ENCODE measurements at places on chromosomes 16 and 17.

DNA sequence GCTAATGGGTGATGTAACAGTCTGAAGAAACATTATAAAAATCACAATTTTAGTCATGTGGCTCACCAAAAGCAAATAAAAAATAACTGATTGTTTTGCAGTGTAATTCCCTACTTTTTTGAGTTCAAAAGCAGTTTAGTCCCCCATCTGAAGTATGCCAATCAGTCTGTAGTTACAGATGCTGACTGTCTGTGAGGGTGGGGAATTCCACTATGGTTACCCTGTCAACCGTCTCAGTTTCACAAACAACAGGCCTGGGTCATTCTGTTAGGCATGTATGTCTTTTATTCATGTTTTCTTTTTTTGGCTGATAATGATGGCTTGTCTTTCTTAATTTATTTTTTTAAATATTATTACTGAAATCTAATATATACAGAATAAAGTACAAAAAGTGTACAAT lies 69.3 kb downstream of the STXBP4 start:
- no peak for DNase-seq

DNA sequence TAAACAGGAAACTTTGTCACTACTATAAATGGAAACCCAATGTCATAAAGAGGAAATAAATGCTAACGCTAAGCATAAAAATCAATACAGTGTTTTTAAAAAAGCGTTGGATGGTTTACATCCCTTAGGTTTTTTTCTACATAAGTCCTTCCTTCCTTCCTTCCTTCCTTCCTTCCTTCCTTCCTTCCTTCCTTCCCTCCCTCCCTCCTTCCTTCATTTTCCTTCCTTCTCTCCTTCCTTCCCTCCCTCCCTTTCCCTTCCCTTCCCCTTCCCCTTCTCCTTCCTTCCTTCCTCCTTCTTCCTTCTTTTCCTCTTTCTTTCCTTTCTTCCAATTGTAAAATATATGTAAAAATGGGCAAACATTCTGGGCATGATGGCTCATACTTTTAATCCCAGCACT lies 108.3 kb downstream of the HAPSTR1 start:
- no peak for DNase-seq

- DNase-seq, result no peak
These were observed 23.1 kb downstream of the STAT5A start for GRCh38 chr17:42311240-42312034.

GRCh38 chr16:17331991-17332390 lies 138.8 kb downstream of the XYLT1 start:
- DNase-seq, result no peak

- no peak for DNase-seq
These were observed 17.8 kb downstream of the SERPINF1 start for GRCh38 chr17:1779571-1780131.

DNA sequence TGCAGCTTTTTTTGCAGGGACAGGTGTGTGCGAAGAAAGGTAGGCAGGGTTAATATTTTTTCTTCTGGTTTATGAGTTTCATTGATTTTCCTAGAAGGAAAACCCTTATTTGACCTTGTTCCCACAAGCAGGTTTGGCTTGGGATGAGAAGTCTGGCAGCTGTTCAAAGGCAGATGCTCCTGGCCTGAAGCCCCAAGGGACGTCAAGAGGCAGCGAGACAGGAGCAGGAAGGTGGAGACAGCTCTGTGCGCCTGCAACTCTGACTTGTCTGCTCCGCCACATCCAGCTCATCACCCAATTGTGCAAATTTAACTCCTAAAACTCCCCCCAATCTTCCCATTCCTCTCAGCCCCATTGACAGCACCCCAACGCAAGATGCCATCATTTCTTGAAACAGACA lies 136.8 kb upstream of the XYLT1 start:
- DNase-seq, result no peak

GRCh38 chr16:84544031-84544773 lies 39.7 kb upstream of the MEAK7 start:
- DNase-seq, result peak; percentile 55

DNA sequence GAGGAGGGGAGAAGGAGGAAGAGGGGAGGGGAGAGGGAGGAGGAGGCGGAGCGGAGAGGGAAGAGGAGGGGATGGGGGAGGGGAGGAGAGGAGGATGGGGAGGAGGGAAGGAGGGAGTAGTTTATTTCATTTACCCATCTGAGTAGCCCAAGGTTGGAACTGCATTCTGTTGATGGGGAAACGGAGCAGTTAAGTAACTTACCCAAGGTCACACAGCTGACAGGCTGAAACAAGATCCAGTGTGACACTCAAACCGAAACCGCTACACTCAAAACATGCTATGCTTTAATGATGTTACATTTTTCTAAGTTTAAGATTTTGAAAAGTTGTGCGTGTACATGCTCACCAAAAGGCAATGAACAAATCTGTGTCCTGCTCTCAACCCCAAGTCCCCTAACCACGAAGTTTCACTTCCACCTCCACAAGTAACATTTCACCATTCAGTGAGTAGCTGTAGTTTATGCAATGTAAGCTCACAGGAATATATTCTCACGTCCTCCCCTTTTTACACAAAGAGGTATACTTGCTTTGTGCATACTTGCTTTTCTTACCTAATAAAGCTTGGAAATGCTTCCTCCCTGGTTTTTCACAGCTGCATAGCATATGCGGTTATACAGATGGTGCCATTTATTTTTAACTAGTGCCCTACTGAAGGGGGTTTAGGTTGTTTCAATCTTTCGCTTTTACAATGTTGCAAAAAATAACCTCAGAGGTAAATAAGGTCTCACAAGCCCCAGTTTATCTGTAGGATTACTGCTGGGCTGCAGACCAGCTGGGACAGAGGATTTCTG lies 275.3 kb downstream of the PARN start:
- DNase-seq, result no peak

DNA sequence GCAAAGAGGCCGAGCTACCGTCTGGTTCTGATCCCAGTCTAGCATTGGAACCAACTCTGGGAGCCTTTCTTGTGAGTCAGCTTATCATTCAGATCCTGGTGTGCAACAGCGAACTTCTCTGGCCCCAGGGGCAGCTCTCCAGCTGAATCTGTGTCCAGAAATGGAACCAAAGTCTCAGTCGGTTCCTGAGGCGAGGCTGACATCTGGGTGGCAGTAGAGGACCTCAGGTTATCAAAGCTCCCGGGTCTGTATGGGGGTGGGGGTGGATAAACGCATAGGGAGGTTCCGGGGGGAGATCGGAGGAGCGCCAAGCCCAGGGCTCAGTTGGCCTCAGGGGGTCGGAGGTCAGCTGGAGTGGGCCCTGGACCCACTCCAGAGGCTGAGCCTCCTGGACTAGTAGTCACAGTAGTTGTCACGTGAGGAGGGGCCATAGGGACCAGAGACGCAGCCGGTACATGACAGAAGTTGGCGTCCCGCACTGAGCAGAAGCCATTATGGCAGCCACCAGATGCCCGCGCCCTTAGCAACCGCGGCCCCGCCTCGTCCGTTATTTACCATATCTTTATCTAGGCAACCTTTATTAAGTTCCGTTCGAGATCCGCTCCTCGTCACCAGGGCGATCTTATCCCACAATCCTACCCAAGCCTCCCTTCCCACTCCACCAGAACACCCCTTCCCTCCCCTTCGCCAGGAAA lies 12.9 kb downstream of the RDM1 start:
- DNase-seq, result no peak

- no peak for DNase-seq
These were observed 70.9 kb downstream of the SEC14L1 start for GRCh38 chr17:77211681-77212080.

DNA sequence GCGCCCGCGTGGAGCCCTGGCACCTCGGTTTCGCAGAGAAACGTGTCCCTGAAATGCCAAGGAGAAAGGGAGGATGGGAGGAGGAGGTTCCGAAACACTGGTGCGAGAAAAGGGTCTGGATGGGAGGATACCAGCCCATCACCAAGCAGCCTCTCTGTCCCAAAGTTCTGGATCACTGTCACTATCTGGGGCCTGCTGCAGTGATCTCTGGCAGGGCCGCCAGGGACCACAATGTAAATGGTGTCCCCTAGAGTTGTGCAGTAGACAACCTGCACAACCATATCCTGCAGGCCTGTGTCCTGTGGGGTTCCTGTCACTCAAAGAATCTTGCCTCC lies 229.3 kb downstream of the C16orf78 start:
- DNase-seq, result no peak

DNA sequence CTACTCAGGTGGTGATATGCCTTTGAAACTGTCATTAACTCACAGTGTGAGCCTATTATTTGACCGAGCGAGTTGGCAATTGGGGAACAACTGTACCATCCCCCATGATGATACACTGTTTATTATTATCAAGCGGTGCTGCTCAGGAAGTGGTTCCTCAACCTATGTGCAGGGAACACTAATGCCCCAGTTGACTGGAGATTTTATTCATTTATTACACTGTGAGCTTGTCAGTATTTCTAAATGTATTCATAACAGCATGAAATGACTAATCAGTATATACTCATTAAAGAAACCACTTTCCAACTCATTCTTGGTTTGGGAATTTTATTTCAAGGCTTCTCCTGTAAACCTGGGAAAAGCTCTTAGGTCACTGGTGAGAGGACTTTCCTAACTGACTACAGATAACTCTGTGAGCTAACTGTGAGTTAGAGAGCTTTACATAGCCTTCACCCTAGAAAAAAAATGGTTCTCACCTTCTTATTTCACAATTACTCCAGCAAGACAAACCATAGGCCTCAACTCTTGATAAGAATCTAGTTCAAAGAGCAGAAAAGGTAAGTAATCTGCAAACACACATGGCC lies 42.4 kb downstream of the NXPH3 start:
- no peak for DNase-seq

- no peak for DNase-seq
These were observed 5.1 kb downstream of the CACNG5 start for GRCh38 chr17:66840061-66840460.

- no peak for DNase-seq
These were observed 293.8 kb downstream of the HS3ST3B1 start for GRCh38 chr17:14594690-14595089.

GRCh38 chr17:72510351-72511016 lies 389.7 kb downstream of the SOX9 start:
- DNase-seq, result no peak

DNA sequence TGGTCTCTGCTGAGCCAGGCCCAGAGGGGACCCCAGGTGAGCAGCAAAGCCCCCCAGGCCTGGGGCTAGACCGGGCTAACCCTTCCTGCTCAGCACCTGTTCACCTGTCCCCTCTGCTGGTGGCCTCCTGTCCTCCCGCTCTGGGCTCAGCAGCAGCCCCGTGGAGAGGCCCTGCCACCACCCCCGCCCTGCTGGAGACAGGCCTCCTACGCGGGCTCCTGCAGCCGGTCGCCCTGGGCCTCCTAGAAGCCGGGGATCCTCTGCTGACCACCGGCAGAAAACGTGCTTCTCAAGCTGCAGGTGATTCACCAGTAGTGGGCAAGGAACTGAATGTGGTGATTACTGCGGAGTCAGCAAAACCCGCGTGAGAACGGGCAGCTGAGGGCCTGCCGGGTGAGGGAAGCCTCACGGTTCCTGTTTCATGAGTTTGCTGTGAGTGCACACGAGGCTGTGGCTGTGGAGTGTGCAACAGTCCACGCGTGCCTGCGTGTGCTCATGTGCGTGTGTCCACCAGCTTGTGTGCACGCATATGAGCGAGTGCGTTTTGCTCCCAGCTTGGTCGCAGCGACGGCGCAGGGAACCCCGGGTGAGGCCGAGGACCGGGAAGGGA lies 792 bp downstream of the SECTM1 start:
- DNase-seq, result no peak

GRCh38 chr17:29582772-29583171 lies 6.7 kb downstream of the GIT1 start:
- DNase-seq, result no peak

- peak; percentile 63 for DNase-seq
These were observed 34.3 kb downstream of the NLRC5 start for GRCh38 chr16:57023541-57024249.

GRCh38 chr17:35920229-35920628 lies 10.3 kb downstream of the RDM1 start:
- no peak for DNase-seq

DNA sequence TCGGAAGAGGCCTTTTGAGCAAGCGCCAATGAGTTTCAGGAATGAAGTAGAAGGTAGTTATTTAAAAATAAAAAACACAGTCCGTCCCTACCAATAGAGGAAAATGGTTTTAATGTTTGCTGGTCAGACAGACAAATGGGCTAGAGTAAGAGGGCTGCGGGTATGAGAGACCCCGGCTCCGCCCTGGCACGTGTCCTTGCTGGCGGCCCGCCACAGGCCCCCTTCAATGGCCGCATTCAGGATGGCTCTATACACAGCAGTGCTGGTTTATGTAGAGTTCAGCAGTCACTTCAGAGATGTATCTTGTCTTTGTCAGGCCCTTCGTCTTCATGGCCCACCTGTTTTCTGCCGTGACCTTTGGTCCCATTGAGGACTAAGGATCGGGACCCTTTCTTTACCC lies 87.3 kb downstream of the CRISPLD2 start:
- no peak for DNase-seq

GRCh38 chr17:77153472-77153871 lies 12.7 kb downstream of the SEC14L1 start:
- DNase-seq, result no peak

DNA sequence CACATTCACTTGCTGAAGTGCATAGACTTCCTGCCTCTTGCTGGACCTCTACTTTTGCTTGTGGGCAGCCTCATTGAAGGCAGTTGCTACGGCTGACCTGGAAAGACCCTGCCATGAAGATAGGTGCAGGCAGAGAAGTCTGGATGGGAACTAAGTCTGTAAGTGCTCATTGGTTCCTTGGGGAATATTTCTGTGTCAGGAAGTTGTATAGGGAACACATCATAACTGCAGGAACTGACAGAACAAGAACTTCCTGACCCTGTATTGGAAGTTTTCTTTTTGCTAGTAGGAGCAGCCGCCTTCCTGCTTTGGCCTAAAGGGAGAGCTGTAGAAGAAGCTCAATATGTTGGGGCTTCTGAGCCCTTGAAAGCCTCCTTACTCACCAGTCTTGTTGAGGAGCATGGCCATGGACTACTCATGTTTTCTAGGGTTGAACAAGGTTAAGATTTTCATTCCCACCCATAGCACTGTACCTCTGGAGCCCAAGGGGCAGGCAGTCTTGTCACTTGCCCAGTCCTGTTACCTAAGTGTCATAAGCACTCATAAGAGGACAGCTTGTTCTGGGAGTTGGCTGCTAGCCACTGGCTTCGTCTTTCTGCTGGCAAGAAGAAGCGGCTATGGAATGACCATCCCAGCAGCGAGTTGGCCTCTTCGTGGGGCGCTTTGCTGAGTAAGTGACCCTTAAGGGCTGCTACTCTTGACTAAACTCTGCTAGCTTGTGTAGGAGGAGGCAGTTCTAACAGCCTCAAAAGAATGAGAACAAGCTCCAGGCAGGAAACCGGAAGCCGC lies 7.2 kb downstream of the UBFD1 start:
- no peak for DNase-seq

- DNase-seq, result no peak
These were observed 317.7 kb downstream of the MAF start for GRCh38 chr16:79282806-79283205.

GRCh38 chr16:53962041-53962440 lies 258.1 kb downstream of the FTO start:
- DNase-seq, result no peak

- DNase-seq, result no peak
These were observed 42.7 kb downstream of the ATF7IP2 start for GRCh38 chr16:10428433-10429168.
